ENCODE measurements at places on chromosomes 3 and 15.

DNA sequence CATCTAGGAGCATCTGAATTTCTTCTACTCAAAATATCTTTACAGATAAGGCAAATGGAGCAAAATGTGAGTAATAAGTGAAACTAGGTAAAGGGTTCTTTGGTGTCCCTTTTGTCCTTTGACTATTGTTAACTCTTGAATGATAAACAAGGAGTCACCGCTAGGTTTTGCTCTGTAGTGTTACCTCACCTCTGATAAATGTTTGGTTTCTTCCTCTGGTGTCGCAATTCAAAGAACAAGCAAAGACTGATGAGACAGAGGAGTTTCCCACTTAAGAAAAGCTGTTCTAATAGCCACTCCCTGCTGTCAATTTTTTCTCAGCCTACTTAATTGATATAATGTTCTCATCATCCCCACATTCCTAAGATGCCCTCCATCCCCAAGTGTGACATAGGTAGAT is 925.9 kb downstream of the IGSF11 start:
- DNase-seq: no peak

DNA sequence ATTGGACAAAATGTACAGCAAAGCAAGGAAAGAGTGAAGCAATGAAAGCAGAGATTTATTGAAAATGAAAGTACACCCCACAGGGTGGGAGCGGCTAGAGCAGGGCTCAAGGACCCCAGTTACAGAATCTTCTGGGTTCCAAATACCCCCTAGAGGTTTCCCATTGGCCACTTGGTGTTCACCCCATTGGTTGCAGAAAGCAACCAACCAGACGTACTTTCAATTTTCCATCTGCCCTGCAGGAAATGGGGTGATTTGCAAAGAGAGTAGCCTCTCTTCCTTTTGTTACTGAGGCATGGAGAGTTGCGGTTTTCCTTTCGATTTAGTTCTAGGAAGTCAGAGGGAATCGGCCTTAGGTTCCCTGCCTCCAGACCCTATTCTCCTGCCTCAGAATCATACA is 2.4 kb downstream of the PML start:
- DNase-seq: no peak

DNA sequence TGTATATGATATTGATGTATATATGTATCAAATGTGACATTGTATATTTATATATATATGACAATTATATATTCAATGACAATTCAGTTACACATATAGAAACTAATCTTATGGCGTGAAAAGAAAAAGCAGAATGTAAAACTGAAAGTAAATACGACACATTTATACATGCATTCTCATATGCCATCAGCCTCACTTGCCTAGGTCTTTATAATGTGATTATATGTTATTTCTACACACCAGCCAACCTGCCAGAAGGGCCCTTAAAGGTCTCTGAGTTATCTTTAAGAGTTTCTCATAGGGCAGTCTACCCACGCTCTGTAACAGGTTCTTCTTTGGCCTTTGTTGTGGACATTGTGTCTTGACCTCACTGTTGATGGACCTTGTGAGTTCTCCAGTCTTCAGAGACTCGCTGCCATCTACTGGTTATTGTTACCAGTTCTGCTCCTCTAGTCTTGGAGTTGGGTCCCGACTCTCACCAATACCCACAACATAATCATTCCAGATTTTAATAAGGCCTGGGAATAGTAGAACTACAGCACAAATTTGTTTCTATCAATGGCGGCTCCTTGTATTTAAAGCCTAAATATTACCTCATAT is 371.5 kb upstream of the GOLIM4 start:
- DNase-seq: no peak

- DNase-seq: no peak
Measured at GRCh38 chr15:60375306-60375705, 22.5 kb downstream of the ANXA2 start.

DNA sequence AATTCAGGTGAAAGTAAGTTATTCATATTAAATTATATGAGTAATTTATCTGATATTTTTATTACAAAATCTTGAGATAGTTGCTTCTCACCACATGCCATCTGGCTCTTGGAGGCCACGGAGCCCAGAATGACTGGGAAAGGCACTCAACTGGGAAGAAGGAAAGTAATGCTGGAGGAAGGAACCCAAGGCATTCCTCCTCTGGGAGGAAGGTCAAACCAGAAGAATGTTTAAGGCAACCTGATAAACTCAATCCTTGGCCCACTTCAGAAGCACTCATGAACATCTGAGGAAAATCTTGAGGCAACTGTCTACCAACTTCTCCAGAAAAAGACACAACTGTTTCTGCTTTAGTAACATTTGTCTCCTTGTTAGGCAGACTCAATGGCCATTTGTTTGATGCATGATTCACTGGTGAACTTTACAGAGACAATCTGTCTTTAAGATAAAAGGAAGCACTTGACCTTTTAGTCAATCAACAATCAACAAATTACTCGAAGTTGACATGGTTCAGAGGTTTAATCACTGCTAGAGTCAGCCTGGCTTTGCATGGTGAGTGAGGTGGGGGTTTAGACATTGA is 261.4 kb upstream of the MME start:
- no peak for DNase-seq

DNA sequence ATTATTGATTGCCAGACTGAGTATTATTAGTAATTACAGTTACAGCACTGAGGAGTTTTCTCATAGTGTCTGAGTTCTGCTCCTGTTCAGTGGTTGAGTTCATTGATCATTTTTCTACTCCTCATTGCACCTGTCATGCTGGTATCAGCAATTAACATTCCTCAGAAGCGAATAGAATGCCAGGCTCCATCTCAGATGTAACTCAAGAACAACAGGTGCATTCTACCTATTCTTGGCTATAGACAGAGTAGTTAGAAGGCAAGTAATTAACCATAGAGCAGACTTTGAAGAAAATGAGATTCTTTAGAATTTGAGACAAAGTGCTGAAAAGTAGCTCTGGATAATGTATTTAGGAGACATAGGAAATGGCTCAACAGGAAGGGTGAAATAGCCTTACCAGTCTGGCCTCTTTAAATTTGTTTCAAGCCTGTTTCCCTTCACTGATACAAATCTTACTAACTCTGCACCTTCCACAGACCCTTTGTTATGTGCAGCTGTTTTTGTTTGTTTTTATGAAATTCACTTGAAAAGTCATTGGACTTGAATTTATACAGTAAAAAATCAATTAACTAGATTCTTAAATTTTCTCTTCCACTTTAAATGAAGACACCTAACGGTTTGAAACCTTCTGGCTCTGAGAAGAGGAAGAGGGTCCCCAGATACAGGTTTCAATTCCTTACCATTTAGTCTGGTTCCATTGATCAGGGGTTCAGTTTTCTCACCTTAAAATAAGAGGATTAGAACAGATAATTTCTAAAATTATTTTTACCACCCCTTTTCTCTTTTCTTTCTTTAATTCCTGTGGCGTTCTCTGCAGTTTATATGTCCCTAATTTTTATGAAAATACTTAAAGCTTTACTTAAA is 109.6 kb downstream of the FNDC3B start:
- no peak for DNase-seq

DNA sequence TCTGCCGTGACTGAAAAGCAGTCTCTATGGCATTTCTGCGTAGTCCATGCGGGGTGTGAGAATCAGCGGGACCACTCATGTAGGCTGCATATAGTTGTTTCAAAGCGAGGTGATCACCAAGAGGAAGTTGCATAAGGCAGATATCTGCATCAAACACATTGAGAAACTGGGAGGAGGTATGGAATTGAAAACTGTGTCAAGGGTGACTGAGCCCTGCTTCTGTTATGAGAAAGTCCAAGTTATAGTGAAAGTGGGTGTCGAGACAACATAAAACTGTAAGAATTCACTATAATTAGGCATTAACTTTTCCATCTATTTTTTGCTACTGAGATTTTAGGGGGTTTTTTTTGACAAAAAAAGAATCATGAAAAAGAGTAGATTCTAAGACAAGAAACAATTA is 109.3 kb downstream of the ZIC1 start:
- no peak for DNase-seq

DNA sequence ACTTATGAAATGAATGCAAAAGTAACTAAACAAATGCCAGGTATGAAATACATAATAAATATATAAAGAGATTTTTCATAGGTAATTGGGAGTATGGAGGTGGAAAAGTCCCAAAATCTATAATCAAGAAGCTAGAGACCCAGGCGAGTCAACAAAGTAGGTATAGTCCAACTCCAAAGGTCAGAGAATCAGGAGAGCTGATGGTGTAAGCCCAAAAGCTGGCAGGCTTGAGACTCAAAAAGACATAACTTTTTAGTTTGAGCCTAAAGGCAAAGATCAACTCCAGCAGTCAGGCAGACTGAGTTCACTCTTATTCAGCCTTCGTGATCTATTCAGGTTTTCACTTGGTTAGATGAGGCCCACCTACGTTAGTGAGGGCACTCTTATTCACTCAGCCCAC is 157.4 kb upstream of the TMCO5A start:
- DNase-seq: no peak

- no peak for DNase-seq
Measured at GRCh38 chr15:35308802-35309201, 223.7 kb upstream of the NANOGP8 start.

DNA sequence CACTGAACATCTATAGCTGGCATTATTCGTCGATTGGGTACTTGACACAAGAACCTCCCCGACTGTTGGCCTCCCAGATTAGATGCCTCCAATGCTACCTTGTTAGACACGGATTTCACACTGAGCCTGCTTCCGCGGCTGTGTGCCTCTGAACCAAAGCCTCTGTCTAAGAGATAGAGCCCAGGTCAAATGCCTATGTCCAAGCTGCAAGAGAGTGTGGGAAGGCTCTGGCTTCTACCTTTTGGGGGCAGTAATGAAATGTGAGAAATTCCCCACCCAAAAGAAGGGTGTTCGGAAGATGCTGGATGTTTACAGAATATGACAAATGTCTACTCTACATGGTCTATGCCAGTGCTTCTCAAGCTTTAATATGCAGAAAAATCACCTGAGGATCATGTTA is 2.0 kb upstream of the RPUSD2 start:
- DNase-seq: no peak

- DNase-seq: no peak
Measured at GRCh38 chr3:140586311-140586710, 91.6 kb upstream of the TRIM42 start.

Data from activated CD8-positive, alpha-beta memory T cell treated with anti-CD3 and anti-CD28 coated beads for 1 hour (primary cell).